ENCODE measurements at places on chromosomes 5 and 9. TPM values are rescaled to one million over a fixed set of nuclear protein-coding genes. Genes with fewer than 3 reads are reported as not detected.

- DNase-seq = no peak
Observed at GRCh38 chr5:175745210-175745609, 87.3 kb downstream of the HRH2 start.

Gene MARCHF3
- 35.7 TPM for total RNA-seq

GRCh38 chr9:26247861-26248260 lies 569.6 kb upstream of the TUSC1 start:
- DNase-seq = no peak

Gene WHRN
- 0.80 TPM for total RNA-seq

- DNase-seq = no peak
Observed at GRCh38 chr5:20833081-20833627, 845.2 kb upstream of the CDH18 start.

Gene KLHL9
- total RNA-seq = 12.0 TPM

DNA sequence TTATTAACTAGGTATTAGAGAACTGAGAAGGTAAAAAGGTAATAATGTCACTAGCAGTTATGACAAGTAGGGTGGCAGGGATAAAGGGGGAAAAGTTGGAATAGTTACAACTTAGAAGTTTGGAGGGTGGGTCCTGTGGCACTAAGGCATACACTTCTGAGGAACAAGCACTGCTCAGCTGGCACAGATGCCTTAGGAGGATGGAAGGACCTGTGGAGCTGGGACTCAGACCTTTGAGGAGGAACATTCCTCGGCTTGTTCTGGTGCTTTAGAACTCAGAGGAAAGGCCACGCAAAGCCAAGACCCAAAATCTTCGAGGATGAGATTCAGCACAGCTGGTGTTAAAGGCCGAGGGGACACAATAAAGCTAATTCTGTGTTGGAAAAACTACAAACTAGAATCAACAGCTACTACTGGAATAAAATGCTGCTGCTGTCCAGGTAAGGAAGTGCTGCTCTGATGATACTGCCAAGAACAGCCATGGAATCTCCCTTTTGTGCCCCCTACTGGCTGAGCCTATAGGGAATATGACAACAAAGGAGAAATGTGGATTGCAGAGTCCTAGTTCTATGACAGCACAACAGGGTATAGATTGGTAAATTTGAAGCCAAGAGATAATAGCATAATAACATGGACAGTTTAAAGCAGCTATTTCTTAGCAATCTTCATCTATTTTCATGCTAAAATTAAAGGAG lies 126.7 kb downstream of the SLC25A46 start:
- no peak for DNase-seq

DNA sequence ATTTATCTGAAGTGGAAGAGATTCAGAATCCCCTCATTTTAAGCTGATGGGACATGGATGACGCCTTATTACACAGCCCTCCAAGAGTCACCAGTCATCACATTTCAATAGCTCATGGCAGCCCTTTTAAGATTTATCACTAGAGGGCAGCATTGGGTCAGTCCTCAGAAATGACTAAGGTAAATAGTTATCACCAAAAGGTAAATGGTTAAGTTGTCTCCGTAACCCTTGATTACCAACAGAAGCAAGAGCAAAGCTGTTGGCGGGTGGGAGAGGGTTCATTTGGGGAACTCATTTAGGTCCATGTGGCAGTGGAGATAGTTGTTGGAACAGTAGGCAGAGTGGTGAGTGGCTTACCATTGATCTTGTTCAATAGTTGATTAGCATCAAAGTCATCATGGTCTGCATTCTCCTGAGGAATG lies 12.0 kb upstream of the C9 start:
- no peak for DNase-seq

Gene GZMA
- 1.5 TPM for total RNA-seq

GRCh38 chr5:122195802-122196394 lies 66.6 kb downstream of the ZNF474 start:
- no peak for DNase-seq
